ENCODE measurements at places on chromosomes 6 and 20. TPM values are rescaled to one million over a fixed set of nuclear protein-coding genes. Genes with fewer than 3 reads are reported as not detected.

GRCh38 chr6:100022847-100023246 lies 28.8 kb upstream of the MCHR2 start:
- H3K36me3 ChIP-seq = no peaks in the 10 kb centered on the region
- no peaks in the 10 kb centered on the region for H3K4me1 ChIP-seq
- DNase-seq = no peak
- H3K27ac ChIP-seq = no peak overlapping the region

GRCh38 chr6:150539568-150539967 lies 60.1 kb upstream of the PLEKHG1 start:
- no peak overlapping the region for H3K27ac ChIP-seq
- H3K27me3 ChIP-seq = no peaks in the 10 kb centered on the region
- no peak for DNase-seq
- H3K36me3 ChIP-seq = no peaks in the 10 kb centered on the region
- H3K4me3 ChIP-seq = no peak overlapping the region

DNA sequence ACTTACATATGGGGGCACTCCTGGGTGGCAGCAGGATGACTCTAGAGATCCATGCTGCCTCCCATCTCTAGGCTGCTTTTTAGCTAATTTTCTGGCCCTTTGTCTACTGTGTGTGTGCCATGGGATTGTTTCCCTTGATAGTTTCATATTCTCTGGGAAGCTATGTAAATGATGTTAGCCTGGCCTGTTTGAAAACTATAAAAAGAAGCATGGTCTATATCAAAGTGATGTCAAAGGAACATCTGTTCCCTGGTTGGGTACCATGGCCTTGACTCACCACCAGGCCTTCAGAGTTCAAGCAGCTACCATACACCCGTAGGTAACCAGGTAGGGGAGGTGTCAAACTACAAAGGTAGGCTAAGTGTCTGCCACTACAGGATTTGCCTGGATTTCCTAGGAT lies 310.4 kb downstream of the FRK start:
- no peak for DNase-seq
- no peak overlapping the region for H3K27ac ChIP-seq

DNA sequence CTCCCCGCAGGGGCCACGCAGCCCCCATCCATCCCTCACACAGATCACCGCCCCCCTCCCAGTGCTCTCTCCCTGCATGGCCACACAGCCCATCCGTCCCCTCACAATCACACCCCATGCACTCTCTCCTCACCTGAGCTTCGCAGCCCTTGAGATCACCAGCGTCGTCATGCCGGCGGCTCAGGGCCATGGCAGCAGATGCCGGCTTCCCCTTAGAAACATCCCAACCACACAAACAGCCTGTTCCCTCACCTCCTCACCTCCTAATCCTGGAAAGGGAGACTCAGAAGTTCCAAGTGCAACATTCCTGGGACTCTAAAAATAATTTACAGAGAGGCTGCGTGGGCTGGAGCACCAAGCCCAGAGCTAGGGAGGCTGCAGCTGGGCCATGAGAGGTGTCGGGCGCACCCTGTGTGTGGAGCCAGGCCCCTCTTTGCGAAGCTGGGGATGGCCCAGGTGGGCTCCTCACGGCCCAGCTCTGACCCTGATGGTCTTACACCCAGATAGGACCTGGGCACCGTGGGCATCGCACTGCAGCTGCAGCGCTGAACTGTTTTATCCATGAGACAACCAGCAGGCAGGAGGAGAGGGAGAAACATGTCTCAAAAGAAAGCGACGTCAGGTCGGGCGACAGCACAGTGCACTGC lies 125.3 kb downstream of the DLL1 start:
- no peak overlapping the region for H3K27ac ChIP-seq
- H3K4me1 ChIP-seq = no peaks in the 10 kb centered on the region
- no peak overlapping the region for H3K4me3 ChIP-seq
- H3K36me3 ChIP-seq = no peaks in the 10 kb centered on the region
- no peak for DNase-seq
- H3K27me3 ChIP-seq = no peaks in the 10 kb centered on the region

- H3K36me3 ChIP-seq = no peaks in the 10 kb centered on the region
- H3K4me1 ChIP-seq = no peaks in the 10 kb centered on the region
- no peak for DNase-seq
- H3K27ac ChIP-seq = no peak overlapping the region
These were observed 39.3 kb downstream of the KLHL32 start for GRCh38 chr6:96963809-96964208.

DNA sequence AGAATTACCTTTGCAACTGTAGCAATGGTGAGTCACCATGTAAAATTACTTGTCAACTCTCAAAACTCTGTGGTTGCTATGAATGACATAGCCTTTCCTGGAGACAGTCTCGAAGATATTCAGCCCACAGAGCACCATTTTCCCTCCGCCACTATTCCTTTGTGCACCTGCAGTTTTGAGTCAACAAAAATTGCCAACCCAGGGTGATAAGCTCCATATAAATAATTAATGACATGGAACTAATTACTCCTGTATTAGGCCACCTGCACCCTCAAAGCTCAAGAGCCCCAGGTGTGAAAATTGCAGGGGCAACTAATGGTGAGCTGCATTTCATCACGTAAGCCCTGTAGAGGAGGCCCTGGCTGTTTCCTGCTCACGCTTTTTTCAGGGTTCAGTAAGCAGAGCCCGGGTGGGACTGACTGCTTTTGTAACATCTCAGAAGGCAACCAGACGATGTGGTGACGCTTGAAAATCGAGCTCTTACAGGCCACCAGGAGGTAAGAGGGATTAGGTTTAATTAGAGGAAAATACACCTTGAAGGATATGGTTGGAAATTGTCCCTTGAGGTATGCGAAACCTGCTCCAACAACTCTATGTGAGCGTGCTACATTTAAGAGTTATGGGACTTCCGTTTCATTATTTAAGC lies 70.8 kb downstream of the BMP2 start:
- peak; percentile 25 for DNase-seq
- H3K27ac ChIP-seq = no peak overlapping the region
- H3K36me3 ChIP-seq = no peaks in the 10 kb centered on the region
- H3K4me3 ChIP-seq = no peak overlapping the region

DNA sequence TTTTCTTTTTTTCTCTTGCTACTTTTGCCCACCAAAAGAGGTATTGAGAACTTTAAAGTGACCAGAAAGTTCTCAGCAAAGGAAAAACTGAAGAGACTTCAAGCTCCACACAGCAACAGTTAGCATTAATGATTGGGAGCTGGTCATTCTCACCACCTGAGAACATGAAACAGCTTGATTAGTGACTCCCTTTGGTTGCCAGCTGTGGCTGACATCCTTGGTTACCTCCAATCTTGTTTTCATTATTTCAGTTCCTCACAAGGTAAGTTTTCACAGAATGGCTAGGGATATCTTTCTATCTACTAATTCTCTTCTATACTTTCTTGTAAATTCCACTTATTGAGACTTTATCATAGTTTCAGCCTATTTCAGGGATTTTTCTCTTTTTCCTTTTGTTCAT lies 427.9 kb downstream of the QKI start:
- no peak overlapping the region for H3K27ac ChIP-seq
- no peak overlapping the region for H3K4me3 ChIP-seq
- H3K4me1 ChIP-seq = peaks cover 6% of the 10 kb centered on the region
- peak; percentile 45 for DNase-seq

POPDC3 gene
- total RNA-seq = not detected

GRCh38 chr6:108562503-108562993 lies 1.8 kb downstream of the FOXO3 start:
- peaks cover 28% of the 10 kb centered on the region for H3K4me1 ChIP-seq
- H3K4me3 ChIP-seq = peak overlapping the region; percentile 64
- H3K36me3 ChIP-seq = no peaks in the 10 kb centered on the region
- DNase-seq = no peak

DNA sequence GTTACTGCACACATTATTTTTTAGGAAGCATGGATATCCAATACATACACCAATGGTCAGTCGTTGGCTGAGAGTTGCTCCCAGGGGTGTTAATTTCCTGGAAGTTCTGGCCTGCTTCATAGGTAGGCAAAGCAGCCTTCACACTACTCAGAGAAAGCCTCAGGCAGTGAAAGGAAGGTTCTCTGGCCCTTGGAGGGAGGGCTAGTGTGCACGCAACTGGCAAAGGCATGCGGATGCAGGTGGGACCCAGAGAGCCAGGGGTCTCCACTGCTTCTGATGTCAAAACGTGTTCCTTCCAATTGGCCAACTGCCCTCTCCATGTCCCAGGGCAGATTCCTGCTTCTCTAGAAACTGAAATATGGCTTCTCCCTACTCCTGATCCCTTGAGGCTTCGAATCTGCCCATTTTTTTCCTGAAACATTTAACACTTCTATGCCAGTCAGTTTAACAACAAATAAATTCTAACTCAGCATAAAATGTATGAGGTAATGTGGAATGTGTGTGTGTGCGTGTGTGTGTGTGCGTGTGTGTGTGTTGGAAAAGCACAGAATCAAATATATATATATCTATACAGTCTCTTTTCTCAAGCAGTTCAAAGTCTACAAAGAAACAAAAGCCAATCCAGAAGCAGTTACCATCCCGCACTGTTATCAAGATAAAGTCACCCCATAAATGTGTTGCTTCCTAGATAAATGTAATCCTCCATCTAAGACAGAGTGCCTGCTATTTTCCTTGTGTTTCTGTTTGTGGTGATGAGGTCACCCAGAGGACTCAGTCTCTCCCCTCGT lies 94.0 kb upstream of the HIVEP1 start:
- DNase-seq = no peak
- no peak overlapping the region for H3K27ac ChIP-seq
- no peaks in the 10 kb centered on the region for H3K27me3 ChIP-seq
- no peaks in the 10 kb centered on the region for H3K36me3 ChIP-seq

EIF6 gene
- 163 TPM for total RNA-seq

DNA sequence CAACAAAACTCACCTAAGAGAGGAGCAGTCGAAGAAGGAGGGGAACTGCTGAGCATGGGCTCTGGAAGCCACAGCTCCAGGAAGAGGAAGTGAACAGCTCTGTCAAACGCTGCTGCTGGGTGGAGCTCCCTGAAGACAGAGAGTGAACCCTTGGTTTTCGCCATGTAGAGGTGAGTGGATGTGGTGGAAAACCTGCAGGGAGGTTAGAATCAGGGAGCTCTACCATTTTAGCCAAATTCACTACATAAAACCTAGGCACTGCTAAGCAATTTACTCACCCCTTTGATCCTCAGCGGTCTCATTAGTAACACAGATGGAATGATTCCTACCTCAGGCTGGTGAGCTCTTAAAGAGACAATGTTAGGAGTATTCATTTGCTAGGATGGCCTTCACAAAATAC lies 19.4 kb upstream of the TFAP2A start:
- DNase-seq = no peak
- no peaks in the 10 kb centered on the region for H3K4me1 ChIP-seq
- H3K4me3 ChIP-seq = no peak overlapping the region

DNA sequence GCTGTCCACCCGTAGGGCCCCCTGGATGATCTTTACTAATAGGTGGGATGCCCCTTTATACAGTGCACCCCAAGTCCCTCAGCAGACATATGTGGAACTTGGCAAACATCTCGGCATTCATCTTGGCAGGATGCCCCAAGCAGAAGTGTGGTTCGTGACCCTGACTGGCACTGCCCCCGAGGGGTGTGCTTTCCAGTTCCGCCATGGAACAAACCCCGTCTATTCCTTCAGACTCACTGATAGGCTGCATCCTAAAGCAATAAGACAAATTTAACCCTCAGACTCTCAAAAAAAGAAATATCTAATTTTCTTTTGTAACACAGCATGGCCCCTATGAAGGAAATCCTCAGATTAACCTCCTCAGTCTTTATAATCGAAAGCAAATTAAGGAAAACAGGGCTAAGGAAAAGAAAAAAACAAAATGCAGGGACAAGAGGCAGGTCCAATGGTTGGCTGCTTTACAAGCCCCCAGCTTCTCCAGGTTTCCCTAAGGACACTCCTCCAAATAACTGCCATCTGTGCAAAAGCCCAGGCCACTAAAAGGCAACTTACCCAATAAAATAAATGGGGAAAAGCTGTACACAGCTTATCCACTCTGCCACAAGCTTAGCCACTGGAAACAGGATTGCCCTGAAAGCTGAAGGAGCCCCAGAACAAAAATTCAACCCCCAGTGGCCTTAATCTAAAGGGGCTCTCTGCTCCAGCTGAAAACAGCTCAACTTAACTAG lies 30.5 kb upstream of the RIPK1 start:
- no peak overlapping the region for H3K4me3 ChIP-seq
- H3K27me3 ChIP-seq = 0 out of 2 replicates have a peak, but pooled peaks cover 3% of the 10 kb centered on the region
- no peak overlapping the region for H3K27ac ChIP-seq
- no peak for DNase-seq
- H3K4me1 ChIP-seq = no peaks in the 10 kb centered on the region
- H3K36me3 ChIP-seq = no peaks in the 10 kb centered on the region

DNA sequence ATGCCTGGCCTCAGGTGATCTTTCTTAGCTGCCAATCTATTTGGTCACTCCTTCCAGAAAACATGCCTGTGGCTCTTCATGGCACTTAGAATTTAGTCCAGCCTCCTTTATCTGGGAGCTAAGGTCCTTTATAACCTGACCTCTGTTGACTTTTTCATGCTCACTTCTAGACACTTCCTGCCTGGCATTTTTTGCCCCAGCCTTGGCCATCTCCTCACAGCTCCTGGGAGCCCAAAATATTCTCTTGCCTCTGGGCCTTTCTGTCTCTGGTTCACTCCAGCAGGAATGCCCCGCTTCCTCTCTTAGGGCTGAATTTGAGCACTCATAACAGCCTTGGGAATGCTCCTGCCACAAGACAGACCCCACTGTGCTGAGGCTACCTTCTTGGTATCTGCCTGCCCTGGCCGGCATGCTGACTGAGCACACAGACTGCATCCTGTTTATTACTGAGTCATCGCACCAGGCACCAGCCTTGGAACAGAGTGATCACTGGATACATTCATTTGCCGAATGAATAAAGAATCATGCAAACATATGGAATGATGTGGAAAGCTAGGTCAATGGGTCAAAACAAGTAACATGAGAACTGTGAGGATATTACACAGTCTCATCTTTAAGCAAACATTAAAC lies 5.8 kb upstream of the EEF1E1 start:
- DNase-seq = no peak
- no peak overlapping the region for H3K27ac ChIP-seq
- H3K27me3 ChIP-seq = no peaks in the 10 kb centered on the region

DNA sequence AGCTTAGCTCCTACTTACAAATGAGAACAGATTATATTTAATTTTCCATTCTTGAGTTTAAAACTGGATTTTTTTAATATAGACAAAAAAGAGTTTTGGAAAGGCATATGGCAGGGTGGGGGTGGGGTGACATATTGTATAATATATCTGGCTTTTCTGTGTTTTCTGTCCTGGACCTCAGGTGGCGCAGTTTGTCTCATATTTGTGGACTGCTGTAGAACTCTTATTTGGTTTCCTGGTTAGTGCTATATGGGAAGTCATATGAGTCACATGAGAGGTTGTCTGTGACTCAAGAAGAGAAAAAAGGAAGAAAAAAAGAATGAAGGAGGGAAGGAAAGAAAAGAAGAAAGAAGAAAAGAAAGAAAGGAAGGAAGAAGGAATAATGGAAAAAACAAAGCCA lies 131.8 kb downstream of the CLVS2 start:
- no peak overlapping the region for H3K4me3 ChIP-seq
- H3K27ac ChIP-seq = no peak overlapping the region
- H3K36me3 ChIP-seq = no peaks in the 10 kb centered on the region
- H3K27me3 ChIP-seq = no peaks in the 10 kb centered on the region
- DNase-seq = no peak

Measured in GM12878 (cell line).